Fibroblast of skin of left biceps (primary cell): ENCODE measurements at places on chromosomes 3 and 15.

DNA sequence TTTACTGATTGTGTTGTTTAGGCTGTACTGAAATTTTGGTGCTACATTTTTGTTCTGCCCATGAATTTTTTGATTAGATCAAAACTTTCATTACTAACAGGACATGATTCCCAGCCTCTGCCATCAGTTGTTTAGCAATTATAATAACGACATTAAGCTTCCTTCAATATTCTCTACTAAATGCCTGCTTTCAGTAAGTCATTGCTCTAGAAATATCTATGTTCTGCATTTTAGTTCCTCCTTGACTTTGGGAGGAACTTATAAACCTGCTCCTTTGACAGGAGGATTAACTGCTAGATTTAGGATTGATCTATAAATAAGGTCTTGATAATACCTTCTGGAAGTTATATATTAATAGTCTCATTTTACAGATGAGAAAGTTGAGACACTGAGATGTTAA is 269.1 kb downstream of the RAP2B start:
- no peak for DNase-seq

DNA sequence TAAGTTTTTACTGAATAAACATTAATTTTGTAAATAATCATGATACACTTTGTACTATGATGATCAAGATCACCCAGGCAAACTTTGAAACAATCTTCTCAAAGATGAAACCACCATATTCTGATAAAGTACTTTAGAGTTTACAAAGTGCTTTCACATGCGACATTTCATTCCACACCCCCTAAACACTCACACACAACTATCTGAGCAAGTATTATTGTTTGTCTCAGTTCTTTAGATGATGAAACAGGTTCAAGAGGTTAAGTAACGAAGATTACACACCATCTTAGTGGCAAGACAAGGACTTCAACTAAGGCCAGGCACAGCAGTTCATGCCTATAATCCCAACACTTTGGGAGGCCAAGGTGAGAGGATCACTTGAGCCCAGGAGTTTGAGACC is 37.6 kb downstream of the ZNF148 start:
- DNase-seq = no peak

- DNase-seq = no peak
Observed at GRCh38 chr15:58146749-58147148, 8.6 kb downstream of the AQP9 start.

GRCh38 chr3:134056464-134056891 is 26.8 kb upstream of the SLCO2A1 start:
- DNase-seq = no peak

GRCh38 chr3:172213904-172214303 is 174.5 kb downstream of the FNDC3B start:
- DNase-seq = no peak

DNA sequence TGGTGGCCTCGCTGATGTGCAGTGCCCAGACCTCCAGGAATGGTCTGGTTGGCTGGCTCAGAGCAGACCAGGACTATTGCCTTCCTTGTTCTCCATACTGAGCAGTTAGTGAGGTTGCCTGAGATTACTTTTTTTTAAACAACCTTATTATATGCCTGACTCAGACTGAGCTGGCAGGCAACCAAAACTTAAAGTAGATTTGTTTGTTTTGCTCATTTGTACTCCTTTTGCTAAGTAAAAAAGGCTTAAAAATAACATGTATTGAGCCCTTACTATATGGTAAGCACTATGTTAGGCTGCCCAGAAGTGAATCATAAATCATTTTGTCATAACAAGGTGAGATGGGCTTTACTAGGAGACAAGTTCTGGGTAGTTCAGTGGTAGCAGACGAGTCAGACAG is 92.4 kb downstream of the GHSR start:
- DNase-seq = peak; percentile 66

DNA sequence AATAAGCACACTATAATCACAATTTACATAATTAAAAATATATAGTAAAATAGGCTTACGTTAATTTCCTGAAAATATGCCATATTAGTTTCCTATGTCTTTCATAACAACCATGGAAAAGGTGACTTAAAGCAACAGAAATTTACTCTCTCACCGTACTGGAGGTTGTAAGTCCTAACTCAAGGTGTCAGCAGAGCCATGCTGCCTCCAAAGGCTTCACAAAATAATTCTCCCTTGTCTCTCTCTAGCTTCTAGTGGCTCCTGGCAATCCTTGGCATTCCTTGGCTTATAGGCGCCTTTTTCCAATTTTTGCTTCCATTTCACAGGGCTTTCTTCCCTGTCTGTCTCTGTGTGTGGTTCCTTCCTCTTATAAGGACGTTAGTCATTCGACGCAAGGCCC is 7.6 kb downstream of the SI start:
- DNase-seq = no peak

GRCh38 chr15:42608110-42608531 is 32.7 kb downstream of the STARD9 start:
- no peak for DNase-seq

DNA sequence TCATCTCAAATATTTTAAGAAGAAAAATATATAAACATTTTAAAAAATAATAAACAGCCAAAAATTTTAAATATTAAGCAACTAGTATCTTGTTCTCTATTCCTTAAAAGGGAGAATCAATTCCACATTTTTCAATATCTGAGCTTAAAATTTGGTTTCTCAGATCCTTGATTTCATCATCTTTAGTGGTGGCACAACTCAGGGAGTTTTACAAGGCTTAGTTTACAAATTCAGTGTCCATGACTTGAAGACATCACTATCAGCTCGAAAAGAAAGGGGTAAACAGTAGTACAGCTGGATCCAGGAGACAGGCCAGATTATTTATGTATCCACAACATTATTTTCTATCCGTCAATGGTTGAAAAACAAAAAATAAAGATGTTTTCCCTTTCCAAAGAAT is 11.6 kb downstream of the IGF2BP2 start:
- DNase-seq = no peak

- no peak for DNase-seq
Observed at GRCh38 chr15:93803421-93804152, 427.8 kb upstream of the MCTP2 start.

DNA sequence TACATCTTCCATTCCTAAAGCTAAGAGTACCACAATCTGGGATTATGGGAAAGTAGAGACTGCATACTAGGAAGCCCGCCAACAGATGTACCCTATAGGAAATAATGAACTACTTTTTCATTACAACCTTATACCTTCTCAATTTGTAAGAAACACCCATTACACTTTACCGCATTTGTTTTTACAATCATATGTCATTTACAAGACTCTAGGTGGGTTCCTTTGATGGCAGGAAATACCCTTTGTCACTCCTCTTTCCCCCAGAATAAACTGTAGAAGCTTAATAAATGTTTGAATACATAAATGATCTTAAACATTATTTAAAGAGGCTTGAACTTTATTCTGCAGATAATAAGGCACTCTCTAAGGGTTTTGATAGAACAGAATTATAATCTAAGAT is 150.1 kb upstream of the TGFBR2 start:
- DNase-seq = no peak

GRCh38 chr3:182728238-182728637 is 65.1 kb upstream of the ATP11B start:
- no peak for DNase-seq

DNA sequence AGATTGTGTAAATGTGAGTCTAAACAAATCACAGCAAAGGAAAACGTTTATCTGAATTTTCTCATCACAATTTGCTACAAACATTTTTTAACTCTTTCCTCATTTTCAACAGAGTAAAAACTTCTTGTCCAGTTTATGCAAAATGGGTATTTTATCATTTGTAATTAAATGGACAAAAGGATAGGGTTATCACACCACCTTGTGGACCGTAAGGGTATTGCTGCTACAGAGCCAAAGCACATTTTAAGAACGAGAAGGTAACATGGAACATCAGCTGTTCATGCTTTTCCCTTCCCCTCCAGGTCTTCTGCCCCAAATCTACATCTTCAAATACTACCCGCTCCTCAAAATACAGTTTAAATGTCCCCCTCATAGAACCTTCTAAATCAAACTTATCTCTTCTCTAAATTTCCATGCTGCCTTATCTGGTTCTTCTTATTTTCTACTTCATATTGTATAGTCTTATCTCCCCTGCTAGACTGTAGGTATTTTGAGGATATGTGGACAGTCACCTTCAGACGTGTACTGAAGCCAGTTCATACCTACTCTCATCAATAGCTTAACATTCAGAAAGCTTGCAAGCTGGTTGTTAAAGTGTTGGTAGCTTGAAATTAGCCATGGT is 12.8 kb upstream of the SETMAR start:
- no peak for DNase-seq

DNA sequence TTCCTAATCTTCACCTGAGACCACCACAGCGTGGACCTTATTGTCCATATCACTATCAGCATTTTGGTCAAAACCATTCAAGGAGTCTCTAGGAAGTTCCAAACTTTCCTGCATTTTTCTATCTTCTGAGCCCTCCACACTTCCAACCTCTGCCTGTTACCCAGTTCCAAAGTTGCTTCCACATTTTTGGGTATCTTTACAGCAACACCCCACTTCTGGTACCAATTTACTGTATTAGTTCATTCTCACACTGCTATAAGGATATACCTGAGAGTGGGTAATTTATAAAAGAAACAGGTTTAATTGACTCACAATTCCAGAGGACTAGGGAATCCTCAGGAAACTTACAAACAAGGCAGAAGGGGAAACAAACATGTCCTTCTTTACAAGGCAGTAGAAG is 103.3 kb upstream of the CBLB start:
- no peak for DNase-seq

- no peak for DNase-seq
Observed at GRCh38 chr3:128624526-128625138, 26.0 kb downstream of the RPN1 start.

- DNase-seq = no peak
Observed at GRCh38 chr3:136728918-136729317, 23.3 kb downstream of the STAG1 start.

- DNase-seq = no peak
Observed at GRCh38 chr3:141104151-141104821, 53.1 kb downstream of the SPSB4 start.

- no peak for DNase-seq
Observed at GRCh38 chr3:71797455-71797854, 12.5 kb upstream of the PROK2 start.

- no peak for DNase-seq
Observed at GRCh38 chr15:31526916-31527690, 200.5 kb downstream of the KLF13 start.

- no peak for DNase-seq
Observed at GRCh38 chr3:65961733-65962132, 77.0 kb downstream of the MAGI1 start.

DNA sequence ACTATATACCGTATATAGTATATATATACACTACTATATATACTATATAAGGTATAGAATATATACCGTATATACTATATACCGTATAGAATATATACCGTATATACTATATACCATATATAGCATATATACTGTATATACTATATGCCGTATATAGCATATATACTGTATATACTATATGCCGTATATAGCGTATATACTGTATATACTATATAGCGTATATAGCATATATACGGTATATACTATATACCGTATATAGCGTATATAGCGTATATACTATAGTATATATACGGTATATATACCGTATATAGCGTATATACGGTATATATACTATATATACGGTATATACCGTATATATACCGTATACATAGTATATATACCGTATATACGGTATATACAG is 22.6 kb upstream of the HDGFL3 start:
- DNase-seq = no peak

DNA sequence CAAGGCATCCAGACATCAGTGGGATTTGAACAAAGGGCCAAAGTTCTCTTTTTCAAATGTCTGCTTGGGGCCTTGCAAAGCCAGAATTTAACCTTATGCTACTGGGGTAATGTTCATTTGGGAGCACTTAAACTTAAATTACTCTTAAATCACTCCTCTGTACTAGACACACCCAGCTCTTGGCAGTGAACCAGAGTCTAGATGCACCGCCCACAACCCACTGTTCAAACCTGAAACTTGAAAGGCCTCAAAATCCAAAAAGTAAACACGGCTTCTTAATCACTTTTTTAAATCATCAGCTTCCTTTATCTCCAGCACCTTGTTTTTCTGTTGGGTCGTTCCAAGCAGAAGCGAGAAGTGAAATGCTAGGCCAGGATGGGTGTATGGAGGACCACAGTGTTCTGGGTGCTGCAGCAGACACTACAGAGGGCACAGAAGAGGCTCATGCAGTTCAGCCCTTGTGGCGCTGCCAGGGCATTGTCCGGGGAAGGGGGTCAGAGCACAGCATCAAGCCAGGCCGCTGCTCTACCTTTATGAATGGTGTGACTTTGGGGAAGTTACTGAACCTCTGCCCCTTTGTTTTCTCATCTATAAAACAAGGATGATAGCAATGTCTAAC is 28.8 kb downstream of the MECOM start:
- DNase-seq = no peak

- no peak for DNase-seq
Observed at GRCh38 chr15:49644364-49644794, 23.5 kb downstream of the DTWD1 start.

GRCh38 chr3:197363553-197364409 is 65.4 kb upstream of the DLG1 start:
- no peak for DNase-seq

DNA sequence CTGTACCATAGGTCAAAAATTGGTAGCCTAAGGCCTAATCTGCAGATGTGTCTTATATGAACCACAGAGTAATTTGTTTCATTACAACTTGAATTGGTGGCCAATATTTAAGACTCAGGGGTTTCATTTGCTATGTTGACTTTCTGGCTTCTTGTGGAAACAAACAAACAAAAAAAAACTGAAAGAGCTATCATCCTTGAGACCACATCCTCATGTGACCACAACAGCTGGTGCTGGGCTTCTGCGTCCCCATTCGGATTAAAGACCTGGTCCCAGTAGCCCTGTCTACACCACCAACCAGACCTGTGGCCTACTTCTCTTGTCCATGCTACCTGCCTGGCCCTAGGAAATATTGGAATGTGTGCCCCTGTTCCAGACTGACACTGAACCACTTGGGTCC is 61.7 kb downstream of the STRIT1 start:
- no peak for DNase-seq

- no peak for DNase-seq
Observed at GRCh38 chr15:29133321-29133720, 136.3 kb downstream of the NSMCE3 start.

DNA sequence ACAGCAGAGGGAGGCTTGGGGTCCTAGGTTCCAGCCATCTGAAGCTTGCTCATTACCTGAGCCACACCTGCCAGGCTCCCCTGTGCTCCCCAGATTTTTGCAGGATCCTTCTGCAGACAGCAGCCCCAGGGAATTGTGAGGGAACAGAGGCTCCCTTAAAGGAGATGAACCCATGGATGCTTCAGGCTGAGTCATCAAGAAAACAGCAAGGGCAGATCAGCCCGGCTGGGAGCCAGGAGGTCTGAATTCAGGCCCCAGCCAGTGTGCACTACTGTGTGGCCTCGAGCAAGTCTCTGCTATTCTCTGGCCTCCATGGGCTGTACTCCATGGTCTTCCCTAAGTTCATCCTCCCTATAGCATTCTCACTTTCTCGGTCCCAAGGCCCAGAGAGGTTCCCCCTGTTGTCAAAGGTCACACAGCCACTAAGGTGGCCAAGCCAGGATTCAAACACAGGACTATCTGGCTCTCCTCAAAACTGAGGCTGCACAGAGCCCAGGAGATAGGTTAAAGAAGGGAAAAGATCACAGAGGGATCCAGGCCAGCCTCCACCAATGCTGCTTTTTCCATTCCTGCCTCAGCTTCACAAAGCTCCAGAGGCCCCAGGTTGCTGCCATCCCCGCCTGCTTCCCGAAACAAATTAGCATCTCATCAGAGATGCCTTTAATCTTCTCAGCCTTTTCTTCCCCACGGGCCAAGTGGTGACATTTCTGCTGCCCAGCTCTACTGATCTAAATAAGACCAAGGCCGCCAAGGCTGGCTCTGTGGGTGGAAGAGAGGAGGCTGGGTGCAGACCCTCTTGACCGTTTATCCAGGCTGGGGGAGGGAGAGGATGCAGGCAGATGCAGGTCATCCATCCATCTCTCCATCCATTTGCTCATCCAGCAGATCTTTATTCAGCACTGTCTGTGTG is 21.2 kb upstream of the GRIP2 start:
- no peak for DNase-seq
